ENCODE measurements at places on chromosomes 3 and 15. TPM values are rescaled to one million over a fixed set of nuclear protein-coding genes. Genes with fewer than 3 reads are reported as not detected.

DNA sequence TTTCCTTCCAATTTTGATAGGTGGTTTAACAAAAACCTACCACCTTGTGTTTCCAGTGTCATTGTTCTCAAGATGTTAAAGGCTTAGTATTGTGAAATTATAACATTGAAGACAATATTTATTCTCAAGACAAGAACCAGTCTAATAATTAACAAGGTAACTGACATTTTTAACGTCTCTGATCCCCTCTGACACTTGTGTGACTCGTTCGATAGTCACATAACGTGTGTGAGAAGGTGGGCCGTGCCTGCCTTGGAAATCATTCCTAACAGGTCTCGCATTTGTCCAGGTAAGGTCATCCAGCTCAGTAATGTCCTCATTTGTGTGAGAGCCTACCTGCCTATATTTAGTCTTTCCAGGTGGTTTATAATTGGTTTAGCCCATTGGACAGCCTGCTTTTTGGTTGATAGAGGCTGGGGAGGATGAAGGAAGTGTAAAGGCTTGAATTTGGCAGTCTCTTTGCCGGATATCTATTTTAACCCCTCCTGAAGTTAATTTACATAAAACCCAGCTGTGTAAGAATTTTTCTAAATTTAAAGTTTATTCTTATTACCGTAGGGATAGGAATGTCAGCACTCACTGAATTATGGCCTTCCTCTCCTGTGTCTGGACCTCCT, 94.4 kb downstream of the AKAP13 start:
- H3K4me3 ChIP-seq: no peak overlapping the region
- H3K36me3 ChIP-seq: no peaks in the 10 kb centered on the region
- no peak for DNase-seq

DNA sequence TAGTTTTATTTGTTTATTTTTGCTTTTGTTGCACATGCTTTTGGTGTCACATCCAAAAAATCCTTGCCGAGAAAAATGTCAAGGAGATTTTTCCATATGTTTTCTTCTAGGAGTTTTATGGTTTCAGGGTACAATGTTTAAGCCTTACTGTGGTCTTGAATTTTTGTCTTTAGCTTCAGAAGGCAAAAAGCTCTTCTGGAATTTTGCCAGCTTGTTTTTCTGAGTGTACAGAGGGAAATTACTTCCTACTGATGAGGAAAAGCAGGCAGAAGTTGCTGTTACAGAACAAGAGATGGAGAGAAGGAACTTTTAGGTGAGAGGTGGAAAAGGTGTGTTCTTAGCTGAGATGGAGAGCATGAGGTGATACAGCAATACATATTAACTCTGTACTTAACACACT, 59.6 kb downstream of the UBE2E2 start:
- peaks cover 9% of the 10 kb centered on the region for H3K36me3 ChIP-seq
- H3K27ac ChIP-seq: no peak overlapping the region
- no peak overlapping the region for H3K4me3 ChIP-seq
- H3K4me1 ChIP-seq: peaks cover 4% of the 10 kb centered on the region

- no peak for DNase-seq
- no peak overlapping the region for H3K4me3 ChIP-seq
- H3K4me1 ChIP-seq: peaks cover 51% of the 10 kb centered on the region
- no peaks in the 10 kb centered on the region for H3K27me3 ChIP-seq
- H3K27ac ChIP-seq: no peak overlapping the region
These were observed 66.0 kb downstream of the ST6GAL1 start for GRCh38 chr3:186996356-186996755.

GRCh38 chr3:72035606-72036005, 250.7 kb upstream of the PROK2 start:
- H3K27me3 ChIP-seq: peaks cover 23% of the 10 kb centered on the region
- no peak overlapping the region for H3K27ac ChIP-seq
- no peaks in the 10 kb centered on the region for H3K36me3 ChIP-seq

GRCh38 chr3:179000144-179000543, 71.5 kb downstream of the ZMAT3 start:
- peak overlapping the region; percentile 84 for H3K27ac ChIP-seq
- H3K27me3 ChIP-seq: no peaks in the 10 kb centered on the region
- H3K36me3 ChIP-seq: no peaks in the 10 kb centered on the region
- no peak overlapping the region for H3K4me3 ChIP-seq

DNA sequence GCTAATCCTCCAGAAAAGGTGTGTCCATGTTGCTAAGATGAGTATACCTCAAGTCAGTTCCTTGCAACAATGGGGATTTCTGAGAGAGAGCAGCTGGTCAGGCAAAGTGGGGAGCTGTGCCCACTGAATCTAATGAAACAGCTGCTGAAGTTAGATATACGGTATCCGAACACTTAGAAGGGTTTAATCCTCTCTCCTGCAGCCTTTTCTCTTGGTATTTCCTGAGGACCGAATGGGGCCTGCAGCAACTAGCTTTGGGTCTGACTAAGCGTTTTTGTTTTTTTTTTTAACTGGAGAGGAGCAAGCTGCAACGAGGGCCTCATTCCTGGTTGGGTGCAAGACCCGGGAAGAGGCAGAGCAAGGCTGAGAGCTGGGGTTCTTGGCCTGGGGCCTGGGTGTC, 37.6 kb upstream of the BNC1 start:
- H3K27me3 ChIP-seq: peaks cover 14% of the 10 kb centered on the region
- no peak for DNase-seq
- no peaks in the 10 kb centered on the region for H3K36me3 ChIP-seq
- H3K4me3 ChIP-seq: no peak overlapping the region
- H3K27ac ChIP-seq: no peak overlapping the region

DNA sequence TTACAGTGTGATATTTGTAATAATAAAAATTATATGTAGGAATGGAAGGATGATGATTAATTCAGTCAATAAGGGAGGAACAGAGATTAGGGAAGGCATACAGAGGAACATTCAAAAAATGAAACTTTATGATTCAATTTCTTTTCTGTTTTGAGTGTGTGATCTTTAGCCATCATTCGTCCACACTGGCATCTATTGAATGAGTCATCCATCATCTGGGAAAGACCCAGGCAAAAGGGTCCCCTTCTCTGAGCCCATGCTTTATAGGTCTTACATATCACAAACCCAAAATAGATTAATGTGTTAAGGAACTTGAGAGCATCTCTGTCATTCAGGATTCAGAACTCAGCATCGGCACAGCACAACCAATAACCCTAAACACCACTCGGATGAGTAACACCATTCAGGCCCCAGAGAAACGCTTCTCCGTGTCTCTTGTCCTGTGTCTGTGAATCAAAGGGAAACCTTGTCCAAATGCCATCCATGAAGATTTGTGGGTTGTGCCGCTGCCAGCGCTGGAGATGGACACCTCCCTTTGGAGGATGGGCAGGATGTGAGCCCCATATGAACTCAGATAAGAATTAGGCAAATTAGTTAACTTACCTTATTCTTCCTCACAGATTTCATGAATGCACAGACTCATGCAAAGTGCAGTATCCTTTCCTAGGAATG, 21.7 kb upstream of the TPM1 start:
- no peaks in the 10 kb centered on the region for H3K4me1 ChIP-seq
- H3K36me3 ChIP-seq: no peaks in the 10 kb centered on the region
- no peak for DNase-seq
- H3K4me3 ChIP-seq: no peak overlapping the region
- H3K27me3 ChIP-seq: no peaks in the 10 kb centered on the region
- no peak overlapping the region for H3K27ac ChIP-seq

DNA sequence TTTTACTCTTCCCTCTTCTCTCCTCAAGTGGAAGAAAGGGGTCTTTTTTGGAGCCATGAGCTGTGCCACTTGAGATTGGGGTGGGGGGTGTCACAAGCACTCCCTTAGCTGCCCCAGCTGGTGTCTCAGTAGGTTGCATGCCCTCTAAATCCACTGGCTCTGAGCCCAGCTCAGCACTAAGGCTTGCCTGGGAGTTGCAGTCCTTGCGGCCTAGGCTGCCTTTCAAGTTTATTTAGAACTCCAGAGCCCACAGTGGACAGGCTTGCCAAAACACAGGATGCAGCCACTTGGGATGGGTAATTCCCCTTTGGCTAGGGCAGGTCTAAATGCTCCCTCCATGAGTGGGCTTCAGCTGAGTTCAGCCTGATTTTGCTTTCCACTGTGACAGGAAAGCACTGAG, 24.7 kb downstream of the C3orf20 start:
- DNase-seq: no peak
- H3K27me3 ChIP-seq: peaks cover 4% of the 10 kb centered on the region
- no peak overlapping the region for H3K4me3 ChIP-seq
- no peaks in the 10 kb centered on the region for H3K4me1 ChIP-seq
- H3K27ac ChIP-seq: no peak overlapping the region
- H3K36me3 ChIP-seq: no peaks in the 10 kb centered on the region

DNA sequence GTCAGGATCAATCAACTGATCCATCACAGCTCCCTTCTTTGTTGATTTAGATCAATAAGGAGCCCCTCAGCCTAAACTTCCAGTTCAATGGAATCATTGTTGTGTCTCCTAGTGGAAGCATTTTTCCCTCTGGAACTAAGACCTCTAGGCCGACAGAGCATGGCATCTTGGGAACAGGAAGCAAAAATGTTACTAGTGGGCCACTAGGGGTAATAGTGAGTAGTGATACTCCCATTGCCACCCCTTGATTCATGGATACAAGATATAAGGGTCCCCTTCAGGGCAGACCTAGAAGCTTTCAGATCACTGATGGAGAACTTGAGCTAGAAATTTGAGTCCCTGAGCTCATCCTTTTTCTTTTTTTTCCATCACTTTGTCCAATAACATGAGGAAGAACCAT, 40.4 kb upstream of the AZI2 start:
- H3K36me3 ChIP-seq: peaks cover 6% of the 10 kb centered on the region
- H3K4me1 ChIP-seq: no peaks in the 10 kb centered on the region
- DNase-seq: no peak
- no peaks in the 10 kb centered on the region for H3K27me3 ChIP-seq

GRCh38 chr3:187750006-187750512, 4.8 kb upstream of the BCL6 start:
- no peak for DNase-seq
- H3K27me3 ChIP-seq: peaks cover 2% of the 10 kb centered on the region
- peaks cover 56% of the 10 kb centered on the region for H3K4me1 ChIP-seq
- no peaks in the 10 kb centered on the region for H3K36me3 ChIP-seq

- no peaks in the 10 kb centered on the region for H3K4me1 ChIP-seq
- no peak overlapping the region for H3K27ac ChIP-seq
- H3K27me3 ChIP-seq: no peaks in the 10 kb centered on the region
These were observed 83.6 kb upstream of the GSK3B start for GRCh38 chr3:120177707-120178306.

GRCh38 chr15:60973637-60974415, 255.3 kb downstream of the RORA start:
- no peak for DNase-seq
- no peaks in the 10 kb centered on the region for H3K36me3 ChIP-seq
- H3K27me3 ChIP-seq: peaks cover 2% of the 10 kb centered on the region
- H3K27ac ChIP-seq: no peak overlapping the region

DNA sequence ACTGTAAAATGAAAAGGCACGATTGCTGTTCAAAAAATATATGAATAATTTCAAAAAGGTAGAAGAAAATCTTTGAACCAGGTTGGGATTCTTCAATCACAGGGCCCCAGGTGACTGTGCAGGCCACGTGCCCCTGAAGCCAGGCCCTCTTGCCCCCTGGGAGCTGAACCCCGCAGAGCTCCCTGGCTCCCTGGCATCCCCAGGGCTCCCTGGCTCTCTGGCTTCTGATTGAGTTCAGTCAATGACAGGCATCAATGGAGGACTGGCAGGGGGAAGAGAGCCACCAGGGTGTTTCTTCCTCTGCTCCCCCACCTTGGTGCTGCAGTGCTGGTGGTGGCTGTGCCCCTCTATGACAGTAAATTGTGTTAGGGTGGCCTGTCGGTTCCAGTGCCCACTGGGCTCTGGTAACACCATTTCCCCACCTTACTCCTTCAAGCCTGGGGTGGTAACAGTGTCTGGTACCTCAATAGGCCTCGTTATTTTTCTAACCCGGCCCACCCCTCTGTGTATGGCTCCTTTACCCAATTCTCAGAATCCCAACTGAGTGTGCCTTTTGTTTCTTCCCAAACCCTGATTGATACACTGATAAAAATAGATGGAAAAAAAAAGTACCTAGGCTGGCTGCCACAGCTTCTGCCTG, 62.6 kb downstream of the STARD5 start:
- H3K27ac ChIP-seq: no peak overlapping the region
- no peaks in the 10 kb centered on the region for H3K36me3 ChIP-seq
- no peak for DNase-seq
- H3K4me3 ChIP-seq: no peak overlapping the region
- peaks cover 13% of the 10 kb centered on the region for H3K4me1 ChIP-seq

- H3K27ac ChIP-seq: no peak overlapping the region
- DNase-seq: no peak
- H3K4me3 ChIP-seq: no peak overlapping the region
- H3K27me3 ChIP-seq: peaks cover 25% of the 10 kb centered on the region
- H3K4me1 ChIP-seq: no peaks in the 10 kb centered on the region
- H3K36me3 ChIP-seq: no peaks in the 10 kb centered on the region
These were observed 55.0 kb upstream of the GATA2 start for GRCh38 chr3:128548021-128548420.

- no peak for DNase-seq
- no peak overlapping the region for H3K27ac ChIP-seq
- no peaks in the 10 kb centered on the region for H3K36me3 ChIP-seq
- H3K27me3 ChIP-seq: peaks cover 3% of the 10 kb centered on the region
These were observed 2.8 kb upstream of the CCDC80 start for GRCh38 chr3:112643621-112644240.

GRCh38 chr15:93523481-93523880, 434.5 kb upstream of the RGMA start:
- H3K36me3 ChIP-seq: no peaks in the 10 kb centered on the region
- no peak for DNase-seq
- H3K27ac ChIP-seq: no peak overlapping the region
- no peak overlapping the region for H3K4me3 ChIP-seq

GRCh38 chr3:76222201-76222600, 436.9 kb upstream of the ZNF717 start:
- H3K27me3 ChIP-seq: no peaks in the 10 kb centered on the region
- H3K27ac ChIP-seq: no peak overlapping the region
- no peaks in the 10 kb centered on the region for H3K4me1 ChIP-seq

DNA sequence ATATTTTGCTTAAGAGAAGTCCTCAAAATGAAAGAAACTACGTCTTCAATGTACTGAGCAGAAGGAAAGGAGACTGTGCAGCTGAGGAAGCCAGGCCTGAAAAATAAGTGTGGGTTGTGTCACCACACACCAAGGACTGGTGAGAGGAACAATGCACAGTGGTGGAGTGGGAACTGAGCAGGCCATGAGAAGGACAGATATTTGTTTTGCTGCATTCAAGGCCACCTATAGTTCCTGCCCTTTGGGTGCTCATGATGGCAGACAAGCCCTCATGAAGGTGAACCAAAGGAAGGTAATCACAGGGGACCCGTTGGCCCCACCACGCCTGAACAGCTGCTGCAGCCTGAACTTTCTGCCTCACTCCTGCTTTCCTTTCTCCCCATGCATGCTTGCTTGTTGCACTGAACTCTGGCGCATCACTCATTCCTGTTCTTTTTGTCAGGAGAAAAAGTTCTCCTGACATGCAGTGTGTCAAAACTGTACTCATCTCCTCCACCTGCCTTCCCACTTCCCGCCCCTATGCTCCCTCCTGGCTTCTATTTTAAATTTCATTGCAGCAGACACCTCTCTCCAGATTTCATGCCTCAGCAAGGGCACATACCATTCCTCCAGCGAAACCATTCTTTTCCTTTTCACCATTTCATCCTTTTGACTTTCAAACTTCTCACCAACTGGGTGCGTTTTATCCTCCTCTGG, 2.2 kb upstream of the RNF7 start:
- H3K27me3 ChIP-seq: no peaks in the 10 kb centered on the region
- no peak overlapping the region for H3K4me3 ChIP-seq
- H3K4me1 ChIP-seq: peaks cover 21% of the 10 kb centered on the region

The ADGRG7 gene
- not detected for total RNA-seq

The SEMA5B gene
- total RNA-seq: not detected

All from activated CD4-positive, alpha-beta T cell treated with anti-CD3 and anti-CD28 coated beads for 36 hours (primary cell).